ENCODE measurements at places on chromosomes 3 and 15. TPM values are rescaled to one million over a fixed set of nuclear protein-coding genes. Genes with fewer than 3 reads are reported as not detected.

- no peak overlapping the region for H3K4me3 ChIP-seq
- no peaks in the 10 kb centered on the region for H3K4me1 ChIP-seq
These were observed 165.1 kb downstream of the LSAMP start for GRCh38 chr3:116280130-116280740.

GRCh38 chr3:16378415-16378814 is 113.4 kb downstream of the OXNAD1 start:
- DNase-seq, result no peak
- H3K36me3 ChIP-seq, result peaks cover 95% of the 10 kb centered on the region
- no peaks in the 10 kb centered on the region for H3K27me3 ChIP-seq
- peak overlapping the region; percentile 80 for H3K27ac ChIP-seq
- H3K4me3 ChIP-seq, result no peak overlapping the region

GRCh38 chr3:46931631-46932331 is 44.8 kb downstream of the CCDC12 start:
- DNase-seq, result no peak
- H3K27me3 ChIP-seq, result no peaks in the 10 kb centered on the region
- no peak overlapping the region for H3K4me3 ChIP-seq
- peak overlapping the region; percentile 84 for H3K27ac ChIP-seq

DNA sequence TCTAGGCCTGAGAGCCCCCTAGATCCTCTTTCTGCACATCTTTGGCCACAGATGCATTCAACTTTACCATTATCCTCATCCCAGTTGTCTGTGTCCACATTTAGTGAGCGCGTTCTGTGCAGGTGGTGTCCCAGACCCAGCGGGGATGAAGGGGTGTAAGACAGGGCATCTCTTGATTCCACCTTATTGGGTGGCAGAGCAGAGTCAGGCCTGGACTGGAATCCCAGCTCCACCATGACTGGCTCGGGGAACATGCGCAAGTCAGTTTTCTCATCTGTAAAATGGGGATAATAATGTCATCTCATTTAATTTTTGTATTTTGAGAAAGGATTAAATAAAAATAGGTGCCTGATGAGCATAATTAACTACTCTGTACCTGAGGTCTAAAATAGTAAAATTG is 7.8 kb downstream of the SMAD6 start:
- no peak overlapping the region for H3K27ac ChIP-seq
- peaks cover 12% of the 10 kb centered on the region for H3K27me3 ChIP-seq
- H3K4me3 ChIP-seq, result no peak overlapping the region
- no peaks in the 10 kb centered on the region for H3K4me1 ChIP-seq
- no peak for DNase-seq

- H3K4me3 ChIP-seq, result peak overlapping the region; percentile 76
- H3K27ac ChIP-seq, result peak overlapping the region; percentile 88
- peaks cover 47% of the 10 kb centered on the region for H3K4me1 ChIP-seq
- H3K27me3 ChIP-seq, result no peaks in the 10 kb centered on the region
These were observed 24.1 kb upstream of the SACM1L start for GRCh38 chr3:45665101-45665572.

DNA sequence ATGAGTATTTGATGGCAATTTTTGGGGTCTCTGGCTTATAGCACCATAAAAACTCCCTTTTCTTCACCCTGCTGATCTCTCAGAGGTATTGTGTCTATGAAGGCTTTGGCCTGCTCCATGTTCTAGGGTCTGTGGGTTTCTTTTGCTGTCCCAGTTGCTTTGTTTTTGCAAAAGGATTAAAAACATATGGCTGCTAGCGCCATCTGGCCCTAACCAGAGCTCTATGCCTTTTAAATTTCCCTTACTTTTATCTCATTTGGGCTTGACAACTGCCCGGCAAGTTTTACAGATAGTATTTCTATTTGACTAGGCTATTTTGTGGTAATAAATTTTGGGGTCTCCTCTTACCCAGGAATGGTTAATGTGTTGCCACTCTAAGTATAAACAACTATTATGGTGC is 6.4 kb upstream of the GHRL start:
- no peaks in the 10 kb centered on the region for H3K27me3 ChIP-seq
- peaks cover 80% of the 10 kb centered on the region for H3K36me3 ChIP-seq
- H3K27ac ChIP-seq, result peak overlapping the region; percentile 62
- DNase-seq, result no peak

DNA sequence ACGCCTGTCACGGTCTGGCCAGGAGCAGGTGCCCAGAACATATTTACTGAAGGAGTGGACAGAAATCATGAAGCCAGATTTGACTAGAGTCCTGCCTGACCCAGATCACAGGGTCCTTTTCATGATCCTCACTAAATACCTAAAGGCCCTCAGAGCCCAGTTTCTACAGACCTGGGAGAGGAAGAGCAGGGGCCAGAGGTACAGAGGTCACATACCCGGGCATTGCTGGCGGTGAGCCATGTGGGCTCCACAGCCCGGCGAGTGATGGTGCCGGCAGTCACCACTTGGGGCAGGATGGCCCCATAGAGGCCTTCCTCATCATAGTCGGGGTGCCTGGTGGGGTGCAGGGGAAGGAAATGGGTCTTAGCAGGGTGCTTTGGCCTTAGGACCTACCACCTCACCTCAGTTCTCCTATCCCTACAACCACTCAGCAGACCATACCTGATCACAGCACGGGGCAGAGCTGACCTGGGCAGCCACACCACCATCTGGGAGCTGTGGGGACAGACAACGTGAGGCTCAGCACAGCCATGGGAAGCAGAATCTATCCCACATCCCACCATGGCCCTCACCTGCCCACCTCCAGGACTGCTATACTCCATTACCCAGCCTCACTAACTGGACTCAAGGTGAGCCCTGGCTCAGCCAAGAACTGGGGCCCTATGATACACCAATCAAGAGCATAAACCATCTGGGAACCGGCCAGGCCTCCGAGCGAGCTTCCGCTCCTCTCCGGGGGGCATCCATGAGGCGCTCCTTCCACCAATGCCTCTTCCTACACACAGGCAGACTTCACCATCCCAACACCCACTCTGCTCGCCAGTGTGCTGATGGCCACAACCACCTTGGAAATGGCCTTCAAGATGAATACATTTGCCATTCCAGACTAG is 12.9 kb downstream of the POLG start:
- H3K36me3 ChIP-seq, result peaks cover 81% of the 10 kb centered on the region
- DNase-seq, result no peak
- no peak overlapping the region for H3K27ac ChIP-seq
- H3K27me3 ChIP-seq, result no peaks in the 10 kb centered on the region
- H3K4me1 ChIP-seq, result peaks cover 9% of the 10 kb centered on the region
- no peak overlapping the region for H3K4me3 ChIP-seq

GRCh38 chr15:57516327-57517029 is 75.2 kb upstream of the MYZAP start:
- H3K4me1 ChIP-seq, result no peaks in the 10 kb centered on the region
- no peak overlapping the region for H3K4me3 ChIP-seq
- DNase-seq, result no peak
- H3K27ac ChIP-seq, result no peak overlapping the region
- no peaks in the 10 kb centered on the region for H3K36me3 ChIP-seq

The MELTF gene
- total RNA-seq, result 7.2 TPM

DNA sequence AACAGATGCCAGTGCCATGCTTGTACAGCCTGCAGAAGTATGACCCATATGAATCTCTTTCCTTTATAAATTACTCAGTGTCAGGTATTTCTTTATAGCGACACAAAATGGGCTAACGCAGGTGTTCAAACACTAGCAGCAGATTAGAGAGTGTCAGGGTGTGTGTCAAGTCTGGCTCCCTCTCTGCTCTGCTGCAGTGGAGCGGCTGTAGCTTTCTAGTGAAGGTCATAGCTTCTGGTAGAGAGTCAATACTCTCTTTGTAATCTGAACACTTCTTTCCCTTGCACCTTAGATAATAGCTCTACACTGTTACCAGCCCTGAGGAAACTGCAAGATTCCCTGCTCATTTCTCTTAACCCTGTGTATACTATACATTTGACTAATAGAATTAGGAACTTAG is 483.2 kb upstream of the TGFBR2 start:
- no peak overlapping the region for H3K27ac ChIP-seq
- no peak overlapping the region for H3K4me3 ChIP-seq
- peaks cover 5% of the 10 kb centered on the region for H3K27me3 ChIP-seq
- no peaks in the 10 kb centered on the region for H3K36me3 ChIP-seq
- H3K4me1 ChIP-seq, result no peaks in the 10 kb centered on the region

The ITIH3 gene
- not detected for total RNA-seq

- no peak for DNase-seq
- peaks cover 22% of the 10 kb centered on the region for H3K4me1 ChIP-seq
- no peak overlapping the region for H3K4me3 ChIP-seq
- H3K27ac ChIP-seq, result no peak overlapping the region
- no peaks in the 10 kb centered on the region for H3K27me3 ChIP-seq
- H3K36me3 ChIP-seq, result peaks cover 8% of the 10 kb centered on the region
These were observed 16.4 kb downstream of the EHD4 start for GRCh38 chr15:41955807-41956525.

The CCRL2 gene
- total RNA-seq, result 1.6 TPM

GRCh38 chr3:32405155-32405554 is 13.5 kb downstream of the CMTM7 start:
- H3K4me3 ChIP-seq, result no peak overlapping the region
- H3K36me3 ChIP-seq, result peaks cover 46% of the 10 kb centered on the region
- H3K4me1 ChIP-seq, result peaks cover 45% of the 10 kb centered on the region

DNA sequence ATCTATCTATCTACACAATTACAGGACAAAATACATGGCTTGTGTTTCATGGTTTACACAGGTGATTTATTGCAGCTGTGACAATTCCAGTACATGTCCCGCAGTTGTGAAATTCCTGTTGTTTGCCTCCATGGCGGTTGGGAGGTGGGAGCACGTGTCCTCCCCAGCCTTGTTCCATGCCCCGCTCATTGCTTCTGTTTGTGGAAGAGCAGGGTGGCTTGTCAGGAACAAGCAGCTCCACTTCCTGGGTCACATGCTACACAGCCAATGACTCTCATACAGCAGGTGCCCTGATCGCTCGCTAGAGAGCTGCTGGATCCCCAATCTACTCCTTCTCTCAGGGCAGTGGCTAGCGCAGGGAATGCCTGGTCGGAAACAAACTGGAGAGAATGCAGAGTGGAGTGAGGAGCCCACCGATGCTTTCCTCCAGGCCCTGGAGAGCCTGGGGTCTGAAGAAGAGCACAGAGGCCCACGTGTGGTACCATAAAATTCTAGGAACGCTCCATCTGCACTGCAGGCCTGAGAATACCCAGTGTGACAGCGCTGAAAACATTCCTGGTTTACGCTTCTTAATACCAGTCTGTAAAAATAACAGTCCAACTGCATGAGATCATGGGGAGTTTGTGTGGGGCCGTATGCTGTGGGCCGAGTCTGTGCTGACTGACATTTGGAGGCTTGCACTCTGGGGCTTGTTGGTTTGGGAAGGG is 270.6 kb upstream of the RGMA start:
- DNase-seq, result no peak
- no peak overlapping the region for H3K4me3 ChIP-seq
- no peaks in the 10 kb centered on the region for H3K4me1 ChIP-seq

The MYLK gene
- total RNA-seq, result not detected

The RPL39L gene
- 11.0 TPM for total RNA-seq

- no peak overlapping the region for H3K4me3 ChIP-seq
- H3K4me1 ChIP-seq, result no peaks in the 10 kb centered on the region
- H3K27ac ChIP-seq, result no peak overlapping the region
- H3K27me3 ChIP-seq, result peaks cover 4% of the 10 kb centered on the region
- no peaks in the 10 kb centered on the region for H3K36me3 ChIP-seq
These were observed 29.1 kb upstream of the VIPR1 start for GRCh38 chr3:42473083-42473932.

DNA sequence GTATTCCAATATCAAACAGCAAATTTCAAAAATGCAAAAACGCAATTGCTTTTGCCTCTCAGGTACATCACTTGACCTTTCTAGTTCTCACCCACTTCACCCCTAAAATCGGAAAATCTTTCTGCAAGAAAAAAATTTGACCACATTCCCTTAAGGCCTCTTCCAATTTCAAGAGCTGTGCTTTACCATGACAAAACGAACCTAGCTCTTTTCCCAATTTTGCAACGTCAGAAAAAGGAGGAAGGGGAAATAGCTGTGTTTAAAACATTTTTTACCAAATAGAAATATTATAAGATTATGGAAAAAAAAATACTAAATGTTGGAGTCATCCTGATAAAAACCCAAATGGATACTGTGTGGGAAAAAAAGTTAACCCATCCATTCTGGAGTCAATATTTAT is 1.1 kb upstream of the NR2C2 start:
- H3K36me3 ChIP-seq, result peaks cover 67% of the 10 kb centered on the region
- DNase-seq, result no peak
- H3K4me3 ChIP-seq, result peak overlapping the region; percentile 93
- H3K27ac ChIP-seq, result peak overlapping the region; percentile 92
- no peaks in the 10 kb centered on the region for H3K27me3 ChIP-seq
- peaks cover 30% of the 10 kb centered on the region for H3K4me1 ChIP-seq

The STRA6 gene
- not detected for total RNA-seq

DNA sequence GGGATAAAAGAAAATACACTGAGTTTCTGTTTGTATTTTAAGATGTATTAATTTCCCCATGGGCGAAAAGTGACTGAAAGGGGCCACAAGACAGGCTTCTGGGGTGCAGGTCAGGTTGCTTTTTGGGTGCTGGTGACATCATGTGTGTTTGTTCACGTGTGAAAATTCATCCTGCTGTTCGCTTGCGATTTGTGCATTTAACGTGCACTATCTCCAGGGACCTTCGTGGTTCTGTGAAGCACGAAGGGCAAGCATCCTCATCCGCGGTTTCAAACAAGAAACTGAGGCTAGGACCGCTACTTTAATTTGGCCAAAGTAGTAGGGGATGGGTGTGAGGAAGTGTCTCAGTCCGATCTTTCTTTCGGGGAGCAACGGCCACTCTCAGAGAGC is 1.6 kb upstream of the SMAD6 start:
- H3K27me3 ChIP-seq, result peaks cover 16% of the 10 kb centered on the region
- peaks cover 10% of the 10 kb centered on the region for H3K4me1 ChIP-seq
- H3K4me3 ChIP-seq, result peak overlapping the region; percentile 81
- DNase-seq, result no peak
- peak overlapping the region; percentile 59 for H3K27ac ChIP-seq

The EEF1AKMT4 gene
- total RNA-seq, result 10.6 TPM

- peaks cover 3% of the 10 kb centered on the region for H3K27me3 ChIP-seq
- no peak for DNase-seq
- no peaks in the 10 kb centered on the region for H3K36me3 ChIP-seq
- H3K4me1 ChIP-seq, result peaks cover 6% of the 10 kb centered on the region
- H3K27ac ChIP-seq, result no peak overlapping the region
- no peak overlapping the region for H3K4me3 ChIP-seq
These were observed 44.2 kb upstream of the C2CD4B start for GRCh38 chr15:62209322-62209721.

The RGMA gene
- not detected for total RNA-seq

DNA sequence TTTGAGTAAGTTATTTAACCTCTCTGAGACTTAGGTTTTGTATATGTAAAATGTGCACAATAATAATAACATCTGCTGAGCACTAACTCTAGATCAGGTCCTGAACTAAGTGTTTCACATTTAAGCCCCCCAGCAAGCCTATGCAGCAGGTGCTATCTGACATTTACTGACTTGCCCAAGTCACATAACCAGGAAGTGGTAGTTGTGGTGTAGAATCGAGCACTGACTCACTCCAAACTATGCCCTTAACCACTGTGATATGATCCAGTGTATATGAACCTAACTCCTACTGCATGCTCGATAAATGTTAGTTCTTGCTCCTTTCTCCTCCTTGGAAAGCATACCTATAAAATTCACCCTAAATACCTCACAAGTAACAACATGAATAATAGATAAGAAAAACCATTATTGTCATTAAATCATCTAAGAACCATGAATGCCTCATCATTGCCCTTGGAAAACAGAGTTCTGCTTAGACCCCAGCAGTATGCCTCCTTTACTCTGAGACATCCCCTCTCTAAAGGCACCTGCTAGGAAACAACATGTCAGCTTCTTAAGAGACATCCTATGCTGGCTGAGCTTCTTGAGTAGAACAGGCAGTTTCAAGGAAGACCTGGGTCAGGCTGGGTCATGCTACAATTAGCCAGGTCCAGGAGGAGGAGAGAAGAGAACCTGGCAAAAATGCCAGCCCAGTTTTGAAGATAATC is 3.0 kb upstream of the SHC4 start:
- peak; percentile 46 for DNase-seq
- no peaks in the 10 kb centered on the region for H3K27me3 ChIP-seq
- peaks cover 7% of the 10 kb centered on the region for H3K36me3 ChIP-seq
- H3K27ac ChIP-seq, result peak overlapping the region; percentile 97

The MUC20 gene
- 5.0 TPM for total RNA-seq

All from activated T-helper 2 cell treated with anti-CD3 and anti-CD28 coated beads, Interferon-gamma antibody, Interleukin-2, Interleukin-4, amounts not matched to agents 10 μg/mL and 5 μg/mL and 100 μg/mL, durations not matched to agents 14 hours and 24 hours and 36 hours (primary cell).